ENCODE measurements at places on chromosomes 13 and 19. TPM values are rescaled to one million over a fixed set of nuclear protein-coding genes. Genes with fewer than 3 reads are reported as not detected.

GNG8 gene
- not detected for total RNA-seq

GRCh38 chr13:43528992-43529391, 257.8 kb downstream of the ENOX1 start:
- no peak for DNase-seq

ZNF418 gene
- 3.0 TPM for total RNA-seq

GRCh38 chr19:28130066-28130511, 1082.9 kb downstream of the UQCRFS1 start:
- DNase-seq, result no peak

DNA sequence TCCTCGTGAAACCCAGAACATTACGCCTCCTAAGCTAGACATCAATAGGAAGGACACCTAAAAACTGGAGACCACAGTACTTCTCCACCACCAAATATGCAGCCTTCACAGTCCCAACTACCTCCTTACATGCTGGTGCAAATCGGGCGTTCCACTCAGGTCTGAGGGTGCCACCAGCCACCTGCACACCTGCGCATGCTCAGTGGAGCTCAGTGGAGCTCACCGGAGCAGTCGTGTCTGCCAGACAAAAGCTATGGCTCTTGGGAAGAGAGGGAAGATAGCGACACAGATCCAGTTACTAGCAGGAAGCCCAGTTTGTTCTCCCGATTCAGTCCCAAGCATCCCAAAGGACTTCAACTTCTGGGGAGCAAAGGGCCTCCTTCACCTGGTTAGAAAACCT, 237.1 kb downstream of the TSHZ3 start:
- no peak for DNase-seq

GRCh38 chr13:23701636-23702035, 131.4 kb downstream of the TNFRSF19 start:
- DNase-seq, result no peak

DNA sequence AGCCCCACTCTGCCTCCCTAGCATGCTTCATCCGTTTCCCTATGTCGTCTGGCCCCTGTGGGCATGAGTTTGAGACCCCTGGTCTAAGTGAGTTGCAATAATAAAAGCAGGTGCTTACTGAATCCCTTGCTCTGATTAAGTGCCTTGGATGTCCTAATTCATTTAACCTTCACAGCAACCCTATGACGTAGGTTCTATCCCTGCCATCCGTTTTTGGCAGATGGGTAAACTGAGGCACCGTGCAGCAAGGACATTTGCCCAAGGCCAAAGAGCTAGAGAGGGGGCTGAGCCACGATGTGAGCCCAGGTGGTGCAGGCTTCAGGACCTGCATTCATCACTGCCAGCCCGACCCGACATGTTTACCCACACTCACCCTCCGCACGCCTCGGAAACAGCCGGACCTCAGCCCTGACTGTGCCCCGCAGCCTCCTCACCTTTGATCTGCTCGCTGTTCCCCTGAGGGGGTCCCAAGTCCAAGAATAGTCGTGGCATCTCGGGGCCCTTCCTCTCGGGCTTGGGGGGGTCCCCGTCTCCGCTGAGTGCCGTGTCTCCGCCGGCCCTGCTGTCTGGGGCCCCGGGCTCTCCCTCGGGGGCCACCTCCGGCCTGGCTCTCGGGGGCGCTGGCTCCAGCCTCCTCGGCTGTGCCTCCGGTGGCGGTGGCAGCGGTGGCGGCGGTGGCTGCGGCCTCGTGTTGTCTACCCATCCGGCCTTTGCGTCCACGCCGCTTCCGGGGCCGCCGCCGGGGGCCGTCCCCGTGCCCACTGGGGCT, 14.5 kb downstream of the LMTK3 start:
- DNase-seq, result no peak

DNA sequence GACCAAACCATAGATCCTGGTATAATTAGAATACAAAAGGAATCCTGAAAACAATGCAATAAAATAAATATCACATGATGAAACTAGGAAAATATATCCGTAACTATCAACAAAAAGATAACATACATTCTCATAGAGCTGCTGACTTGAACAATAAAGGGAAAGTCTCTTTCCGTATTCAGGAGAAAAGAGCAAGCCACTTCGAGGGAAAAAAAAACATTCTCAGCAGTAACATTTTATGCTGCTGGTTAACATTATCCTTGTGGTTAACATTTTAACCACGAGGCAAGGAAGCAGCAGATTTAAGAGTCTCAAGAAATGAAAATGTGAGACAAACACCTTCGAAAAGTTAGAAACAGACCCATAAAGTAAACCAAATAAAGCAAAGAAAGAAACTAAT, 25.8 kb downstream of the NALCN start:
- peak; percentile 7 for DNase-seq

DNA sequence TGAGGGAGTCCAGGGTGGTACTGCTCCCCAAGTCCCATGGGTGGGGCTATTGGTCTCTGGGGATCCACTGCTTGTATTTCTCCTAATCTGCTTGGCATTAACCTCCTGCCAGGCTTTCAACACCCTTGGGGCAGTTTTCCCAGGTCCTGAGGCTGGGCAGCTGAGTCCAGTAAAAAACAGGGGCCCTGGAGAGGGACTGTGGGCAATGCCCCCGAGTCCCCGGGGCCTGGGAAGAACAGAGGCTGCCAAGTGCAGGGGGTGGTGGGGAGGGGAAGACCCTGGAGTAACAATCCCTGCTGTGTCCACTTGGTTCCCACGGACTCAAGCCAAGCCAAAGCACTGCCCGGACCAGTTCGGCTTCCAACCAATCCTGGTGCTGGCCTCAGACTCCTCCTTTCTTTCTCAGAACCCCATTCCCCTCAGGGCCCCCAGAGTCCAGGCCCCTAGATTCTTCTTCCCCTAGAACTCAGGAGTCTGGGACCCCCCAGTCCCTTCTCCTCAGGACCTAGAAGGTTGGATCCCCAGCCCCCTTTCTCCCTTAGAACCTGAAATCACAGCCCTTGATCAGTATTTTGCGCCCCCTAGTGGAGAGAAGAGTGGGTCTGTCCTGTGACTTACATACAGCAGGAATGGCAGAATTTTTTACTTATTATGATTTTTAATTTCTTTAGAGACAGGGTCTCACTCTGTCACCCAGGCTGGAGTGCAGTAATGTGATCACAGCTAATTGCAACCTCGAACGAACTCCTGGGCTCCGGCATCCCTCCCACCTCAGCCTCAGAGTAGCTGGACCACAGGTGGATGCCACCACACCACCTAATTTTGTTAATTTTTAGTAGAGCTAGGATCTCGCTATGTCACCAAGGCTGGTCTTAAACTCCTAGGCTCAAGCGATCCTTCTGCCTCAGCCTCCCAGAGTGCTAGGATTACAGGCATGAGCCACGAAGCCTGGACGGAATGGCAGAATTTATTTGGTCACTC, 3.7 kb upstream of the CLPTM1 start:
- DNase-seq, result peak; percentile 53

ZNF625 gene
- 11.7 TPM for total RNA-seq

GRCh38 chr13:21883713-21884112, 212.8 kb downstream of the FGF9 start:
- DNase-seq, result no peak

DNA sequence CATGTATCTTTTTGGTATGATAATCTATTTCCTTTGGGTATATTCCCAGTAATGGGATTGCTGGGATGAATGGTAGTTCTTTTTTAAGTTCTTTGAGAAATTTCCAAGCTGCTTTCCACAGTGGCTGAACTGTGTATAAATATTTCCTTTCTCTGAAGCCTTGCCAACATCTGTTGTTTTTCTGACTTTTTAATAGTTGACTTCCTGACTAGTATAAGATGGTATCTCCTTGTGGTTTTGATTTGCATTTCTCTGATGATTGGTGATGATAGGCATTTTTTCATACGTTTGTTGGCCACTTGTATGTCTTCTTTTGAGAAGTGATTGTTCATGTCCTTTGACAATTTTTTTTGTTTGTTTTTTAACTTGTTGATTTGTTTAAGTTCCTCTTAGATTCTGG, 61.6 kb upstream of the PCDH17 start:
- no peak for DNase-seq

EFNB2 gene
- 16.4 TPM for total RNA-seq

DNA sequence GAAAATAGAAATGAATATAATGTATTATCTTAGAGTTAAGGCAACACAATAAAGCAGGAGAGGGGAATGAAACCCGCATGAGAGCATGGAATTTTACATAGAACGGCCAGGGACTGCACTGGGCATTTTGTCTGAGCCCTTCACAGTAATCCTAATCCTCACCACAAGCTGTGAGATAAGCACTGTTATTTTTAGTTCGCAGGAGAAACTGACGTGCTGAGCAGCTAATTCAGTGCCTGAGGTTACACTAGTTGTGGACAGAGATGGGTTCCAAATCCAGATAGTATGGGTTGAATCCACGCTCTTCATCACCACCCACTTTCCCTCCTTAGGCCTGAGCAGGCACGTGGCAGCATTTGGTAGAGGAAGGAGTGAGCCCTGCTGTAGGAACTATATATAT, 24.8 kb upstream of the ZNF527 start:
- DNase-seq, result no peak

DNA sequence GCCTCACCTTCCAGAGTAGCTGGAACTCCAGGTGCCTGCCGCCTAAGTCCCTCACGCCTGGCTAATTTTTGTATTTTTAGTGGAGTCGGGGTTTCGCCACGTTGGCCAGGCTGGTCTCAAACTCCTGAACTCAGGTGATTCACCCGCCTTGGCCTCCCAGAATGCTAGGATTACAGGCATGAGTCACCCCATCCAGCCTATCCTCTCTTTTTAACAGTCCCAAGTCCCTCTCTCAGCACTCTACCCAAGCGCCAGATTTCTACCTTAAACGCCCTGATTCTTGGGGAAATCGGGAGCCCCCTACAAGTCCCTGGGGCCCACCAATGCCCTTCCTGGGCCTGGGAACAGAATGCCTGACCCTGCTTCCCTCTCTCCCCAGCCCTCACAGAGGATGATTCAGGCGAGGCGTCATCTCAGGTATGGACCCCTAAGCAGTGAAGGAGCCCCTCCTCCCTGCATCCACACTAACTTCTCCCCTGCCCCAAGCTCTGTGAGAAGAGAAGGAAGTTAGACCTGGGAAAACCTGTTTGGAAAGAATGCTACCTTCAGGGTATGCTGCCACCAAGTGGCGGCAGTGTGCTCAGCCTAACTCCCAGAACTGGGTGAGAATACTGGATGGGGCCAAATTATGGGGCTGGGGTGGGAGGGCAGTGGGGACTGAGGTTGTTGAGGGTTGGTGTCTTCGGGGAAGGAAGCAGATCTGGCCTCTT, 20.8 kb upstream of the EBI3 start:
- DNase-seq, result peak; percentile 45

- no peak for DNase-seq
Observed at GRCh38 chr13:99500839-99501183, 461 bp upstream of the TM9SF2 start.

ZNF221 gene
- total RNA-seq, result 3.1 TPM

KLC3 gene
- total RNA-seq, result 55.3 TPM

GRCh38 chr19:19860756-19861390, 4.8 kb upstream of the ZNF253 start:
- DNase-seq, result no peak

DNA sequence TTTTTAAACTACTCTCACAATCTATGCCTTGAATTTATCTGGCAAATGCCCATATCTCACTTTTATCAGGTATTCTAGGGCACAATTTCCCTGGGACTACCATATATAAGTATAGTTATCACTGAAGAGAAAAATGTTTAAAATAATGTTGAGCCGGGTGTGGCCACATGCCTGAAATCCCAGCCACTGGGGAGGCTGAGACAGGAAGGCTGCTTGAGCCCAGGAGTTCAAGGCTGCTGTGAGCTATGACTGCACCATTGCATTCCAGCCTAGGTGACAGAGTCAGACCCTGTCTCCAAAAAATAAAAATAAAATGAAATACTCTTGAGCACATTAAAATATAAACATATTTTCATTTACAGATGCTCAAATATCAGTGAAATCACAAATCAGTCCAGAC, 4.1 kb downstream of the KATNAL1 start:
- DNase-seq, result no peak

BLOC1S3 gene
- total RNA-seq, result 7.8 TPM

DNA sequence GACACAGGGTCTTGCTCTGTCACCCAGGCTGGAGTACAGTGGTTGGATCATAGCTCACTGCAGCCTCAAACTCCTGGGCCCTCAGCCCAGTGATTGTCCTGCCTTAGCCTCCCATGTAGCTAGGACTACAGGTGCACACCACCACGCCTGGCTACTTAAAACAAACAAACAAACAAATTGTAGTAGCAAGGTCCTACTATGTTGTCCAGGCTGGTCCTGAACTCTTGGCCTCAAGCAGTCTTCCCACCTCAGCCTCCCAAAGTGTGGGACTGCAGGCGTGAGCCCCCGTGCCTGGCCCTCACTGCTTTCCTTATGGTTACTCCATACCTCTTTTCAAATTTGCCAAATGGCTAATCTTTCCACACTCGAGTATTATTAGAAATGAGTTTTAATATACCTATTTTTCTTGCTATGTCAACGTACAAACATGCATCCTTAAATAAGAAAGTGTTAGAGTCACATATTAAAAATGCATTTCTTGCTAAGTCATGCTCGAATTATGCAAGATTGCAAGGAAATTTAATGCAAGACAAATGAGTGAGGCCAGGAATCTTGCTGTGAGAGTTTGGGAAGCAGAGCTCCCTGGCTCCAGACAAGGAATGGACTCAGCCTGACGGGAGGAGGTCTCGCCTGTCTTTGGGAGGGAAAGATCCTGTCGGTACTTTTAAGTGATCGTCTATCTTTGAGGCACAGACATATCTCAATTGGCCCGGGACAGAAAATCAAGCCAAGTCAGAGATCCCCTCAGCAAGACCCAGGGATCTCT, 39.4 kb downstream of the RFX2 start:
- DNase-seq, result no peak

GRCh38 chr19:53696951-53697350, 65.2 kb downstream of the DPRX start:
- DNase-seq, result no peak

DNA sequence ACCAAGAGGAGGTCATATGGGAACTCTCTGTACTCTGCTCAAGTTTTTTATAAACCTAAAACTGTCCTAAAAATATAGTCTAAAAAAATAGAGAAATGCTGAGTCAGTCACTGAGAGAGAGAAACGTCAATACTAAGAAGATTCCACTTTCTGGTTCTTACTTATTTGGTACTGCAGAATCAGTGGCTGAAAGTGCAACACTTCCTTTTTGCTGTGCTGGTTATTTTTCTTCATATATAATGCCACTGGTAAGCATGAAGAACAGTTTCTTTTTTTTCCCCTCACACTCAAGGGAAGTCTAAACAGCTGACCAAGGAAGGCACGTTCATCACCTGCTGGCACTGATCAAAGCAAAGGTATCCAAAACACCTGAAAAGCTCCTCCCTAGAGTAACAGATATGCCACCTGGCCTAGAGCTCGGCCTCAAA, 44.3 kb upstream of the N4BP2L1 start:
- DNase-seq, result no peak

- DNase-seq, result no peak
Observed at GRCh38 chr19:52689843-52690368, 44.9 kb downstream of the ZNF611 start.

Measured in mammary epithelial cell (primary cell).